ENCODE measurements at places on chromosomes 12 and 14.

DNA sequence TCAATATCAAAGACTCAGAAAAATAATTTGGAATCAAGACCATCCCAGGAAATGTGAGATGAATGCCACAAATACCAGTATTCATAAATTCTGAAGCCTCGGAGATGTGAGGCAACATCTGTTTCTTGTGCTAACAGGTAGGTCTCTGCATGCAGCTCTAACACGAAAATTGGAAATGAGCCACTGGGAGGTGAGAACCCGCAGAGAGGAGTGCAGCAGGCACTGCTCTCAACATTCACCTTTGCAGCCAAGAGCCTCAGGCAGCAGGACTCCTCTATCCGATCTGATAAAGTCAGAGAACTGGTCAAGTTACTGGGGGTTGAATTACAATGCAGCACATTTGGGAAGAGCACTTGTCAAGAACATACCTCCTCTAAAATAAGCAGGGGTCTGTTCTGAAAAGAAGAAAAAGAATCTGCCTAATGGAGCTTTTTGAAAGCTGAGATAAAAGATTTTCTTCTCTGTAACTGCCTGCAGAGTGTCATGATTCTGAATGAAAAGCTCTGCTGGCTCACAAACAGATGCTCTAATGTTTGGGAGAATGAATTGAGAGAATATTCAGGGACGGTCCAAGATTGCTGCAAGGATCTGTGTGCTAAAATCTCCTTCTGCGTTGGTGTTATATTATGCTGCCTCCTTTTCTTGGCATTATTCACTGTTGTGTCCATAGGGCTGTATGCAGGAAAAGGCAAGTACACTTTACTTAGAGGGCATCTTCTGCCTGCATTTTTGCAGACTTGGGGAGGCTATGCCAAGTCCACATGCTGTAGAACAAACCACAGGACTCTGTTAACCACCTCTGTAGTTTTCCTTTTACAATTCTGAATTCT, 209.6 kb upstream of the KRR1 start:
- no peak for DNase-seq
- no peaks in the 10 kb centered on the region for H3K27me3 ChIP-seq
- H3K4me3 ChIP-seq, result no peak overlapping the region
- H3K4me1 ChIP-seq, result peaks cover 53% of the 10 kb centered on the region

GRCh38 chr14:81353691-81354323, 46.3 kb downstream of the STON2 start:
- H3K27ac ChIP-seq, result no peak overlapping the region
- no peaks in the 10 kb centered on the region for H3K4me1 ChIP-seq
- DNase-seq, result no peak
- H3K27me3 ChIP-seq, result no peaks in the 10 kb centered on the region

- no peaks in the 10 kb centered on the region for H3K36me3 ChIP-seq
- peaks cover 87% of the 10 kb centered on the region for H3K27me3 ChIP-seq
- H3K4me3 ChIP-seq, result no peak overlapping the region
- H3K4me1 ChIP-seq, result no peaks in the 10 kb centered on the region
Measured at GRCh38 chr12:112839386-112839972, 47.9 kb downstream of the RPH3A start.

DNA sequence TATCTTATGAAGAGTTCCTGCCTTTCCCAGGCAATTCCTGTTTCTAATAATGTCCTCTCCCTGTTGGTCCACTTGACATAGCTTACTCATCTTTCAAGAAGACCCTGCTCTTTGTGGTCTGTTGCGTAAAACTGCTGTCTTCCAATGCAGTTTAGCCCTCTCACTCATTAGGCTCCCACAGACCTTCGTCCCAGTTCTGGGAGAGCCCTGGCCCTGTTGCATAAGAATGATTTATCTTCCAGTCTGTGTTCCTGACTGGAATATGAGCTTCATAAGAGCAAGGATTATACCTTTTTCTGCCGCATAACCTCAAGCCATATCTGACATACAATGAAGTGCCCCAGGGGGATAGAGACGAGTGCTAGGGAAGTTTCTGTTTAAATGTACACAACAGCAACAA, 365.9 kb upstream of the NOVA1 start:
- no peak overlapping the region for H3K27ac ChIP-seq
- H3K4me3 ChIP-seq, result no peak overlapping the region
- no peaks in the 10 kb centered on the region for H3K36me3 ChIP-seq

DNA sequence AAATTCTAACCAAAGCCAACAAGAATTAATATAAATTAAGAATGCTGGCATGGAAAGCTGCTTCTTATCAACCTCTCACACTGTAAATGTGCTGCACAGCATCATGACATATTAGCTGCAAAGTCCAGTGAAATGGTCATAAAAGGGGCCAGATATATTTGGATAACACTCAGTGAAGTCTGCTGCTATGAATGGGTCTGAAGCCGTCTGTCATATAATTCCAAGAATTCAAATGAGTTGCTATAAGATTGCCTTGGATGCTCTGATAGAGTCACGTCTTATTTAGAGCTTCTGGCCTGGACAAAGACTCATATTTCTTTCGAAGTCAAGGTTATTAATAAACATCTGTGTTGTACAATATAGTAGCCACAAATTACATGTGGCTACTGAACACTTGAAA, 54.3 kb upstream of the OVCH1 start:
- peaks cover 14% of the 10 kb centered on the region for H3K36me3 ChIP-seq
- H3K4me3 ChIP-seq, result no peak overlapping the region
- no peak overlapping the region for H3K27ac ChIP-seq
- H3K4me1 ChIP-seq, result peaks cover 33% of the 10 kb centered on the region
- no peaks in the 10 kb centered on the region for H3K27me3 ChIP-seq

DNA sequence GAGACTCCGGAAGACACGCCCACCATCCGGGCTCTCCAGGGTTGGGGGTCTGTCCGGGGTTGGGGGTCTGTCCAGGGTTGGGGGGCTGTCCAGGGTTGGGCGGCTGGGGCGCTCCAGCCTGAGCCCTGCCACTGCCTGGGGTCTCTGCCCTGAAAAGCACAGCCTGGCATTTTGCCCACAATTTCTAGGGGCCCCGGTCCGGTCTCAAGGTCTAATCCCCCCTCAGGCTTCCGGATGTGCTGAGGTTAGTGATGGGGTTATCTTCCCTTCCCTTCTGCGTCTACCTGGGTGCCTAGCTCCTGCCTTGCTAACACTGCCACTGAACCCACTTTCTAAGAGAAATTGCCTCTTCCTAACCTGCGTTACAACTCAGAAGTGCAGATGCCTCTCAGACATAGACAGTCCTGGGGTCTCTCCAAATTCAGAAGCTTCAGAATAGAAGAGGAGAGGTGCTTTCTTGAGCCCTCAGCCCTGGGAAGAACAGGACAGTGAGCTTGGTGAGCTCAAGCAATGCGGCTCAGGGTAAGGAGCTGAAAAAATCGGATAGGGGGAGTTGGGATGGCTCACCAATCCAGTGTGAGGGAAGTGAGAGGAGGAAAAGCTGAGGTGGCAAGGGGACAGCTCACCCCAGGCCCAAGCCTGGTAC, 5.7 kb downstream of the LHX5 start:
- H3K4me3 ChIP-seq, result peak overlapping the region; percentile 53
- H3K36me3 ChIP-seq, result no peaks in the 10 kb centered on the region

GRCh38 chr12:103498990-103499389, 3.2 kb upstream of the C12orf42 start:
- H3K4me1 ChIP-seq, result peaks cover 12% of the 10 kb centered on the region
- H3K27ac ChIP-seq, result no peak overlapping the region
- H3K27me3 ChIP-seq, result peaks cover 45% of the 10 kb centered on the region
- H3K36me3 ChIP-seq, result no peaks in the 10 kb centered on the region
- no peak for DNase-seq

GRCh38 chr14:43853541-43853940, 653.5 kb downstream of the FSCB start:
- no peaks in the 10 kb centered on the region for H3K36me3 ChIP-seq
- no peak for DNase-seq
- no peak overlapping the region for H3K27ac ChIP-seq
- no peaks in the 10 kb centered on the region for H3K4me1 ChIP-seq

GRCh38 chr12:38201461-38202276, 114.9 kb upstream of the ALG10B start:
- H3K4me1 ChIP-seq, result no peaks in the 10 kb centered on the region
- H3K27ac ChIP-seq, result no peak overlapping the region
- H3K27me3 ChIP-seq, result no peaks in the 10 kb centered on the region

- H3K36me3 ChIP-seq, result no peaks in the 10 kb centered on the region
- no peak overlapping the region for H3K4me3 ChIP-seq
- no peak overlapping the region for H3K27ac ChIP-seq
- peaks cover 48% of the 10 kb centered on the region for H3K4me1 ChIP-seq
Measured at GRCh38 chr12:11810206-11810545, 160.7 kb downstream of the ETV6 start.

DNA sequence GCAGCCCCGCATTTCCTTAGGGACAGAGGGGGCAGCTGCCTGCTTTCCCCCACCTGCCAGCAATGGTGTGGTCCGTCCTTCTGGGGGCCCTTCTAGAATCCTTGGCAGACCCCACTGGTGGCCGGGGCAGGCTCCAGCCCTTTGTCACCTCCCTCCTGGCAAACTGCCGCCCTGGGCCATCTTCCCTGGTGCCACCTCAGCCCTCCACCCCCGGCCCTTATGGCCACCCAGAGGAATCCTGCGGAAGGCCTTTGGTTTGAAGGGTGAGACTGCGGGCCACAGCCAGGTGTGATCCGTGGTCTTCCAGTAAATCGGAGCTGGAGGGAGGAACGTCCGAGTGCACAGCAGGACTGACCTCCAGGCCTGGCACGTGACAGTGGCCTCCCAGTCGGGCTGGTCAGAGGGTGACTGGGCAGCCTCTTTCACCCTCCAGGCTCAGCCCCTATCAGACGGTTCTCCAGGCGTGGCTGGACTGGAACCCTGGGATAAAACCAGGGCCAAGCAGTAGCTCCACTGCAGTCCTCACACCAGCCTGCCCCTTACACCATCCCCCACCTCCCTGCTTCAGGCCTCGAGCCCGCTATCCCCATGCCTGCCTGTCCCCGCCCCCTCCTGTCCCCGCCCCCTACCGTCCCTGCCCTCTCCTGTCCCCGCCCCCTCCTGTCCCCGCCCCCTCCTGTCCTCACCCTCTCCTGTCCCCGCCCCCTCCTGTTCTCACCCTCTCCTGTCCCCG, 12.4 kb downstream of the FBRSL1 start:
- no peak for DNase-seq
- H3K4me1 ChIP-seq, result peaks cover 99% of the 10 kb centered on the region
- H3K4me3 ChIP-seq, result no peak overlapping the region
- H3K27ac ChIP-seq, result peak overlapping the region; percentile 38
- H3K36me3 ChIP-seq, result no peaks in the 10 kb centered on the region

DNA sequence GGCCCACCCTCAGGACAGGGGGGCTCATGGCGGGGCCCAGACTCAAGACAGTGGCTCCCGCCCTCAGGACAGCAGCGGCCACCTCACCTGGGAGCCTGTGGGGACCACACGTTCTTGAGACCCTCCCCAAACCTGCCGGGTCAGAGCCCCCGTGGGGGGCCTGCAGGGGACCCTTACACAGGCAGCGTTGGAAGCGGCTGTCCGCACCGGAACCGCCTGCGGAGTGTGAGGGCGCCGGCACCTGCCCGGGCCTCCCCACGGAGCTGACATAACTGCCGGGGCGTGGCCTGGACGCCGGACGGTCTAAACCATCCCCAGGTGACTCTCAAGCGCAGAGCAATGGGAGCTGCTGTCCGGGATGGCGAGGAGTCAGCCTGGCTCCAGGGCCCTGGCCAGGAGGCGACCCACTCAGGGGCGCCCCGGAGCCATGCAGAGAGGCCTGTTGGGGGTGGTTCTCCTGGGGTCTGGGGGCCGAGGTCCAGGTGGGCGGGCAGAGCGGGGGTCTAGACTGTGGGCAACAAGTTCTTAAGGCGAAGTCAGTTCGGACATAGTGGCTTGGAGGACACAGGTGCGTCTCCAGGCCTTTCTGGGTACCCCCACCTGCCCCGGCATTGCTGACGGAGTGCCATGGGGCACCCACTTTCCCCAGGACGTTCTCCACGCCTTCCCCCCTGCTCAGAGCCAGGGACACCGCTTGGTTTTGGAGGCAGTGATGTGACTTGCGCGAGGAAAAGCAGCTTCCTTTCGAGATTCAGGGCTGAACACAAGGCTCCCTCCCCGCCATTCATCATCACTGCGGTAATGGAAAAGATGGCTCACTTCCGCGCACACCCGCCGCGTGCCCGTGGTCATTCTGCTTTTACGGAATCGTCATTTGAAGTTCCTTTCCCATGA, 23.2 kb downstream of the GALNT9 start:
- no peak overlapping the region for H3K4me3 ChIP-seq
- peaks cover 40% of the 10 kb centered on the region for H3K27me3 ChIP-seq
- H3K4me1 ChIP-seq, result no peaks in the 10 kb centered on the region
- no peak overlapping the region for H3K27ac ChIP-seq
- DNase-seq, result no peak

DNA sequence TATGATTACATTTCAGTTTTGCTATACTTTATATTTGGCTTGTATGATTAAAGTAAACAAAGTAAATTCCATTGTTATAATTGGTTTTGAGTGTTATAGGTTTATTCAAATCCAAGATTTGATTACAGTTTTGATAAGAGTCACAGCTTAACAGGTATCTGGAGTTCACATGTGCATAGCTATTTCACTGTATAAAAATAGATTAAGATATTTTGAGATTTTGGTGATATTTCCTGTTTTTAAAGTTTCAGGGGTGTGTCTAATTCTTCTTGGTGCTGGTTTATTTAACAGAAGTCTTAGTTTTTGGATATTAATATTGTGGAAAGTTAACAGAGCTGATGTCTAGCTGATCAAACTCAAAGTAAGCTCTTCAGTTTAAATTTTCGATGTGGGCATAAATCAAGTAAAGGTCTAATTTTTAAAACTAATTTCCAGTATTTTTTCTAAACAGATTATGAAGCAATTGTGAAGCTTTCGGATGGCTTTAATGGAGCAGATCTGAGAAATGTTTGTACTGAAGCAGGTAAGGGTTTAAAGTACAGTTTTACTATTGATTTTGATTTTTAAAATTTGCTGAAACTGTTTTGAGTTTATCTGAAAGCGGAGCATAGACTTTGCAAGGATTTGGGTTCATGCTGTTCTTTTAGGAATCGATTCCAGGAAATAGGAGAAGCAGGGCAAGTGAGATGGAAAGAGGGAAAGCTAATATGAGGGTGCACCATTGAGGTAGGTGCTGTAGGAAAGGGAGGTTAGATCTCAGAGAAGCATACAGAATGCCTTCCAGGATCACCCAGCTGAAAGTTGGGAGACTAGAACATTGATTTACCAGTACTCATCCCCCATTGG, 6.2 kb upstream of the STYX start:
- no peak overlapping the region for H3K4me3 ChIP-seq
- H3K36me3 ChIP-seq, result peaks cover 96% of the 10 kb centered on the region
- no peak overlapping the region for H3K27ac ChIP-seq
- no peaks in the 10 kb centered on the region for H3K27me3 ChIP-seq
- peaks cover 15% of the 10 kb centered on the region for H3K4me1 ChIP-seq

- no peak overlapping the region for H3K4me3 ChIP-seq
- no peak overlapping the region for H3K27ac ChIP-seq
- H3K27me3 ChIP-seq, result peaks cover 61% of the 10 kb centered on the region
- no peak for DNase-seq
- H3K4me1 ChIP-seq, result no peaks in the 10 kb centered on the region
- H3K36me3 ChIP-seq, result no peaks in the 10 kb centered on the region
Measured at GRCh38 chr14:69539631-69540410, 34.9 kb downstream of the CCDC177 start.

GRCh38 chr12:79124385-79124784, 259.8 kb downstream of the SYT1 start:
- H3K4me1 ChIP-seq, result no peaks in the 10 kb centered on the region
- H3K27me3 ChIP-seq, result no peaks in the 10 kb centered on the region
- no peak overlapping the region for H3K27ac ChIP-seq
- DNase-seq, result no peak
- H3K36me3 ChIP-seq, result no peaks in the 10 kb centered on the region
- H3K4me3 ChIP-seq, result no peak overlapping the region

Data from left ventricle myocardium inferior (tissue), 1 donor.